ENCODE measurements at places on chromosomes 7 and 10.

DNA sequence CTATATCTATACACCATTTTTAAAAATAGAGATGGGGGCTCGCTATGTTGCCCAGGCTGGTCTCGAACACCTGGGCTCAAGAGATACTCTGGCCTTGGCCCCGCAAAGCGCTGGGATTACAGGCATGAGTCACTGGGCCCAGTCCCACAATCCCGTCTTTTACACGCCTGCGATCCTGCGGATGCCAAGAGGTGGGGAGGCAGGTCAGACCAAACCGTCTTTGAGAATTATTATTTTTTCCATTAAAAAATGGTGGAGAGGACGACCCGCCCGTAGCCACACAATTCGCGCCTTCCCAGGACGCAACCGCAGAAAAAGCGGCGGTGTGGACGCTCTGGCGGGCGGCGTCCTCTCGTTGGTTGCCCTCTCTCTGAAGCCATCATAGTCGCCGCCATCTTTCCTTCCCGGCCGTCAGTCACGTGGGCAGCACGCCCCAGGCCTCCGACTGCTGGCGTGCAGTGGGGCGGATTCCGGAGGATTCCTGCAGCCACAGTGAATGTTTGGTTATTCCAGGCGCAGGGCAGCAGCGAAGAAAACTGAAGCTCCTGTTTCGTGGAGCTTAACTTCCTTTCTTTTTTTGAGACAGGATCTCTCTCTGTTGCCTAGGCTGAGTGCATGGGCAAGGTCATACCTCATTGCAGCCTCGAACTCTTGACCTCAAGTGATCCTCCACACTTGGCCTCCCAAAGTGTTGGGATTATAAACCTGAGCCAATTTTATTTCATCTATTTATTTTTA, 9.9 kb upstream of the EPHB4 start:
- DNase-seq: peak; percentile 95

DNA sequence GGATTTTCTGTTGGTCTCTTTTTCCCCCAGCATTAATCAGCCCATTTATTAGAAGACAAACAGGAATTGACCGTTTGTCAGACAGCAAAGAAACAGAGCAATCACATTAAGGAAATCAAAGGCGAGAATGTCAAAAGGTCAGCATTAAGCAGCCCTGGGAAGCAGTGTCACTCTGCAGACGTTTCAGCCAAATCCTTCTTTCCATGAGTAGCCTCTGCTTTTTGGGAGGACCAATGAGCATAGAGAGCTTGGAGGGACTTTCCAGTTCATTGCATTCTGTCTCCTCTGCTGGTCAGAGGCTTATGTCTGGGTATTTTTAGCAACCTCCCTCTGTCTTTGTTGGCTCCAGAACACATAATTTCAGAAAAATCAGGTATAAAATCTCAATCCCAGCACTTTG, 481.4 kb downstream of the GALNT17 start:
- DNase-seq: no peak

DNA sequence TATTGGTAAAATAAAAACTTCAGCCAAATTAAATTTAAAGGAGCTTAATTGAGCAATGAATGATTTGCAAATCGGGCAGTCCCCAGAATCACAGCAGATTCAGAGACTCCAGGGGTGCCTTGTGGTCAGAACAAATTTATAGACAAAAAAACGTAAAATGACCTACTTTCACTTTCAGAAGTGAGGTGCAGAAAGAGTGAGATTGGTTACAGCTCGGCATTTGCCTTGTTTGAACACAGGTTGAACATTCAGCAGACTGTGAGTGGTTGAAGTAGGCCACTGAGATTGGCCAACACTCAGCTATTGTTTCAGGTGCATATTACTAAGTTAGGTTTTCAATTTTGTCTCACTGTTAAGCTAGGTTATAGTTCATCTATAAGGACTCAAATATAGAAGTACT, 153.4 kb downstream of the BICC1 start:
- no peak for DNase-seq

DNA sequence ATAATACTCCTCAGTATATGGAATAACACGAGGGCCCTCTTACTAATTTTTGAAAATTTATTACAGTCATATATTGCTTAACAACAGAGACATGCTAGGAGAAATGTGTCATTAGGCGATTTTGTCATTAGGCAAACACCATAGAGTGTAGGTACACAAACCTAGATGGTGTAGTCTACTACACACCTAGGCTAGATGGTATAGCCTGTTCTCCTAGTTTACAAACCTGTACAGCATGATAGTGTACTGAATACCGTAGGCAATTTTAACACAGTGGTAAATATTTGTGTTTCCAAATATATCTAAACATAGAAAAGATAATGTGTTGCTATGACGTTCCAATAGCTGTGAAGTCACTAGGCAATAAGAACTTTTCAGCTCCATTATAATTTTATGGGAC, 12.8 kb downstream of the OR2F1 start:
- DNase-seq: no peak

GRCh38 chr10:52635651-52636050, 136.9 kb downstream of the MBL2 start:
- DNase-seq: no peak

DNA sequence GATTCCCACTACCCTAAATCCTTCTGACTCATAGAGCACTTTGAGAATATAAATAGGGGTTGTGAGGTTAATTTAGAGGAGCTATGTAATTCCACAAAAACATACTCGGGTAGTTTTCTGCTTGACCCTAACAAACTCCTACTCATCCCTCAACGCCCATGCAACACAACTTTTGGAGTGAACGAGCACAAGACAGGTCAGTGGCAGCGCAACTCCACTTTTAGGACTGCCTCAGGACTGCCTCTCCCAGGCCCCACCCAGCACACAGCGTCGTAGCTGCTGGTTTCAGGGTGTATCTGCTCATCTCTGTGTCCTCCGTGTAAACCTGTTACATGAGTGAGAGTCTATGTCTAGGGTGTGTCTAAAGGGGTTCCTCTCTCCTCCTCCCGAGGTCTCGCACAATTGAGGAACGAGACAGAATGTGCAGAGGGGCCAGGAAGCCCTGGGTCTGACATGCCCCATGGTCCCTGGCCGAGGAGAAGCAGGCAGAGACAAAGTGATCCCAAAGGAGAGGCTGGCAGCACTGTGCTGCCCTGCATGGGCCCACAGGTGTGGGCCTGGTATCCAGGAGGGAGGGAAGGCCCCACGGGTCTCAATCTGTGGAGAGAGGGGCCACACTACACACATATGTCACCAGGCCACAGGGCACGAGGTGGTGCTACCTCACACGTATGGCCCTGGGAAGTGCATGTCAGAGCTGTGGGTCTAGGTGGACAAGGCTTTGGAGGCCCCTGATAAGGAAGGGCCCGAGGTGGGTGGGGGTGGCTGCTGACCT, 45.5 kb downstream of the CAMK2B start:
- DNase-seq: peak; percentile 28

DNA sequence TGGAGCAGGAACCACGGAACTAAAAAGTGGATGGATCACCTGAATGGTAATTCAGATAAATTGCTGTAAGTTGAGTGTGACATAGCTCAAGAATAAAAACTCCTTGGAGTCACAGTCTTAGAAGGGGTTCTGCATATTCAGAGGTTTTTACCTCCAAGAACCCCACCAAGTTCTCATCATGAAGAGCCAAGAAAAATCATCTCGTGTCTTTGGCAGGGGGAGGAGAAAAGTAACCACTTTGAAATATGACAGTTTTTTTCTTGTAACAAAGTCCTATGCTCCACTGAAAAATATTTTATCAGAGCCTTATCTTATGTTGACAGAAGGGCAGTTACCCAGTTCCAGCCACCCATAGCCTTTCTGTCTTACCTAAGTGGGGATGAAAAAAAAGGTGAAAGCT, 38.2 kb upstream of the MBL2 start:
- DNase-seq: no peak

DNA sequence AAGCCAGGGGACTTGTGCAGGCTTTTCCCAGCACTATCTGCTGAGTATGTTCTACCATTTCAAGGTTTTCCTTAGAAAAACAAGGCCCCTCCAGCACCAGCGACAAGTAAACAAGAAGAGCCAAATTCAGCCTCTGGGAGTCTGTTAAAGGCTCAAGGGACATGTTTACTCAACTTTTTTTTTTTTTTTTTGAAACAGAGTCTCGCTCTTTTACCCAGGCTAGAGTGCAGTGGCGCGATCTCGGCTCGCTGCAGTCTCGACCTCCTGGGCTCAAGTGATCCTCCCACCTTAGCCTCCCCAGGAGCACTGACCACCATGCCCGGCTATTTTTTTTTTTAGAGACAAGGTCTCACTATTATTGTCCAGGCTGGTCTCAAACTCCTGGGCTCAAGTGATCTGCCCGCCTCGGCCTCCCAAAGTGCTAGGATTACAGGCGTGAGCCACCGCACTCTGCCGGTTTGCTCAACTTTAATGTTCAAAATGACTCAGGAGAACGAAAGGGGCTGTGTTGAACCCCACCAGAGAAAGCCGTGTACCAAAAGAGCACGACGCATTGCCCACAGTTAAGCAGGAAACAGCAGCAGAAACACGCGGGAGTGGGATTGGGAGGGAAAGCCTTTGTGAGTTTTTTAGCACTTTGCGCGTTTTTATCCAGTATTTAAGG, 772 bp downstream of the PRDX3 start:
- no peak for DNase-seq

DNA sequence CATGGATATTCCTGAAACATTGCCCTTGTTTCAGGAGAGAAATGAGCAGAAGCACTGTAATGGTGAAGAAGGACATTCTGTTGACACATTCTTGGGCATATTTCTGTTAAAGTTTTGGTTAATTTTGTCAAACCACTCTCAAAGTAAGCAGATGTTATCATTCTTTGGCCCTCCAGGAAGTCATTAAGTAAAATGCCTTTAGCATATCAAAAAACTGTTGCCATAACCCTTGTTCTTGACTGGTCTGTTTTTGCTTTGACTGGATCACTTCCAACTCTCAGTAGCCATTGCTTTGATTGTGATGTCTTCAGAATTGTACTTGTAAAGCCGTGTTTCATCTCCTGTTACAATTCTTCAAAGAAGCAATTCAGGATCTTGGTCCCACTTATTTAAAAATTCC, 404.3 kb upstream of the LRRTM3 start:
- no peak for DNase-seq

DNA sequence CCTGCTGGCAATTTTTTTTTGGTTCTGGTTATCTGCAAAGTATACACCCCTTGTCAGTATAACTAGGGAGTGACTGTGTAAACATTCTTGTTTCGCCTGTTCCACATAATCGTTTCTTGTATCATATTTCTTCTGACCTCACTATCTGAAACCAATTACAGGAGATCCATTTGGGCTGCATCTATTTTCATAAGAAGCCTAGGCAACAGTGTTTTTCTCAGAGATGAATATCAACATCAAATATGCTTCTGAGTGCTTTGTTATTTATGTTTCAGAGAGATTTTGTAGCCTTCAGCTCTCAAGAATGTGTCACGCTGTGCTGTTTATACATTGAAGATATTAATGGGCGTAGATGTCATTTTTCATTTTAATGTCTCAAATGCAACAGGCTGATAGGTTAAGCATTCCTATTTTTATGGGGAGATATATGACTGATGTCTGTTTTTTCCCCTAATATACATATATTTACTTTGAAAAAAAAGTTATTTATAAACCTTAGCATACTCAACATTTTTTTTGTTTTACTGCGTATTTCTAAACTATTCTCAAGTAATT, 115.5 kb downstream of the FOXP2 start:
- no peak for DNase-seq

- DNase-seq: peak; percentile 87
Measured at GRCh38 chr10:78805176-78805575, 263.6 kb upstream of the ZMIZ1 start.

GRCh38 chr7:148590471-148590870, at the start of gene C7orf33:
Gene C7orf33, plus strand, starts transcription at chr7:148590766. Its CDS starts 160 bp downstream, at chr7:148590926.
- DNase-seq: no peak

DNA sequence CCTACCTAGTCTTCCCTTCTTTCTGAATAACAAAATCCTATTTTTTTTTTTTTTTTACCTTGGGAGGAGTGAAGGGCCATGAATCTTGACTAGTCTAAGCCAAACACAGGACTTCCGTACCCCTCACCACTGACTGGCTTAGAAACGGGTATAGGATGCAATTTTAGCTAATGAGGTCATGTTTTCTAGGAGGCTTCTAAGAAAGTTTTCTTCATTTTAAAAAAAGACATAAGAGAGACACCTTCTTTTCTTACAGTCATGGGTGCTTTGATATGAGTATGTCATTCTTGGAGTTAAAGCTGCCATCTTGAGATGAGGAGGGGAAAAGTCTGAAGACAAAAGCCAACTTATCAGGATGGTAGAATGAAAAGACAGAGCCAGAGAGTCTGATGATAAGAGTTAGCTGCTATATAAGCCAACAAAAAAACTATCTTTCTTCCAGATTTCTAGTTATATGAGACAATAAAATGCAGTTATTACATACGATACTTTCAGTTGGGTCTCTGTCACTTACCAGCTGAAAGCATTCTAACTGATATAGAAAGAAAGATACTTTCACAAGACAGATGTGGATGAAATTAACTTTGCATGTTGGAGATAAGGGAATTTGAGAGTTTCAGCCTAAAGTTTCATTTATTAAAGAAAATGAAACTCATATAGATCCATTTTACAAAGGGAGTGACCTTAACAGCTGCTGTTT, 34.0 kb downstream of the ZNF438 start:
- no peak for DNase-seq

DNA sequence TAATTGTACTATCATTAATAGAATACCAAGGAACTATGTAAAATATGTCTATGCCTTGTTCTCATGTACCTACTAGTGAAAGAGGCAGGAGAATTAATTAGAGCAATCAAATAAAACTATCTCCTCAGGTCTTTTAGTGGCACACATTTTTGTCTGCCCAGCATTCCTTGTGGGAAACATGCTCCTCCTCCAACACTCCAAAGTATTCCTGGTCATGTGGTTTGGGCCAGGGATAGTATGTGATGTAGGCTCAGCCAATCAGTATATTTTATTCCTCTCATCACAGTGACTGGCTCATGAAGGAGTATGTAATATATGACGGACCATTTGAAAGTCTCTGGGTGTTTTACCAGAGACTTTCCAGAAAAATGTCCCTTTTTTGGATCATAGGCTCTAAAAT, 16.7 kb upstream of the SYPL1 start:
- no peak for DNase-seq

DNA sequence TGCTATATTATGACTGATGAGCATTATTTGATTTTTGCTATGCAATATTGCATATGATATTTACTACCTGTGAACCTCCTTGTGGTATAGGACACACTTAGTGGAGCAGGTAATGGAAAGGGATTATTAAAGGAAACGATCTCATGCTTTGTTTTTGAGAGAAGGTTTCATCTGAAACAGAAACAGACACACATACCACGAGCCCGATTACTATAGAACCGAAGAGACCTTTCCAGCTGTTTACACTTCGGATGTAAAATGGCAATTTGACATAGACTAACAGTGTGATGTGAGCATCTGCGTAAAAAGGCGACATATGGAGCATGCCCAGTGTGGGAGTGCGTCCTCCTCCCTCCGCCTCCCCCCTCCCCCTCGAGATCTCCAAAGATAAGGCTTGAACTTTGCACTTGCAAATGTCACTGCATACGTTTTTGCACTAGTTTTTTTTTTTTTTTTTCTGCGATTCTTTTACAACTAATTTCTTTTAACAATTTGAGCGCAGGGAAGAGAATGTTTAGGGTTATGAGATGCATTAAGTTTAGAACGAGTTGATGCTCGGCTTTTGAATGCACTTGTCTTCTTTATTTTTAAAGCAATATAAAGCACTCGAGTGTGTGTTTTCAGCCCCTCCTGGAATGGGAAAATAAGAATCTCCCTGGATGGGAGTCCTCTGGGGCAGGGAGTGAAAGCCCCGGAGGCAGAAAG, 251.0 kb downstream of the NSUN6 start:
- no peak for DNase-seq
